Renal cortex interstitium (tissue), 15 donors: ENCODE measurements at places on chromosomes 7 and 10. TPM values are rescaled to one million over a fixed set of nuclear protein-coding genes. Genes with fewer than 3 reads are reported as not detected.

- no peak for DNase-seq
These were observed 56.0 kb upstream of the GLI3 start for GRCh38 chr7:42292991-42293521.

GRCh38 chr7:128887169-128888038 is 23.1 kb downstream of the KCP start:
- DNase-seq, result no peak

- DNase-seq, result no peak
These were observed 23.5 kb downstream of the TMEM273 start for GRCh38 chr10:49164559-49165188.

Gene CNTNAP2
- 25.6 TPM for polyA plus RNA-seq

- DNase-seq, result no peak
These were observed 206.8 kb downstream of the GRID1 start for GRCh38 chr10:86159797-86160196.

Gene PHKG1
- polyA plus RNA-seq, result 0.90 TPM

DNA sequence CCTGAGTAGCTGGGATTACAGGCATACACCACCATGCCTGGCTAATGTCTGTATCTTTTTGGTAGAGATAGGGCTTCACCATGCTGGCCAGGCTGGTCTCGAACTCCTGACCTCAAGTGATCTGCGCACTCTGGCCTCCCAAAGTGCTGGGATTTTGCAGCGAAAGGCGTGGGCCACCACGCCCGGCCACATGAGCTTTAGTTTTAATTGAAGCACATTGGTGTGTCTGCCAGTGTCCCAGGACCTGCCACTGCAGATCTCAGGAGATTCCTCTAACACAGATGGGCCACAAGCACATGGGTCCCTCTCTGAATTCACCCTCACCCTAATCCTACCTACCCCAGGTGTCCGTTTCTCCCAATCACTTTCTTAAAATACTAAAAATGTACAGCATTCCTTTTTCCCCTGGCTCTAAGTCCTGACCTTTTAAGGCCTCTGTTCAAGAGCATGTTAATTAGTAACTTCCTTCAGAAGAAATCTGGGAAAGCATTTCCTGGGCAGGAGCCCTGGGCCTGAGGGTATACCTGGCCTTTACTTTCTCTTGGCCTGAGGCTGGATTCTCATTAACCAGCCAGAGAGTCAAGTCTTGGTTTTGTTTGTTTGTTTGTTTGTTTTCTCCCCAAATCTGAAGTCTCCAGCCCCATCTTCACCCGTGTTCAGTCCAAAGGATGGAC is 82.6 kb downstream of the PRPF18 start:
- DNase-seq, result no peak

Gene EPO
- polyA plus RNA-seq, result 0.14 TPM

Gene TFEC
- polyA plus RNA-seq, result 25.3 TPM

GRCh38 chr7:117225536-117225935 is 97.3 kb downstream of the WNT2 start:
- no peak for DNase-seq

GRCh38 chr10:86046845-86047460 is 319.6 kb downstream of the GRID1 start:
- DNase-seq, result no peak

- no peak for DNase-seq
These were observed 170.8 kb upstream of the HABP2 start for GRCh38 chr10:113381981-113382509.

Gene HOXA10
- 140 TPM for polyA plus RNA-seq

DNA sequence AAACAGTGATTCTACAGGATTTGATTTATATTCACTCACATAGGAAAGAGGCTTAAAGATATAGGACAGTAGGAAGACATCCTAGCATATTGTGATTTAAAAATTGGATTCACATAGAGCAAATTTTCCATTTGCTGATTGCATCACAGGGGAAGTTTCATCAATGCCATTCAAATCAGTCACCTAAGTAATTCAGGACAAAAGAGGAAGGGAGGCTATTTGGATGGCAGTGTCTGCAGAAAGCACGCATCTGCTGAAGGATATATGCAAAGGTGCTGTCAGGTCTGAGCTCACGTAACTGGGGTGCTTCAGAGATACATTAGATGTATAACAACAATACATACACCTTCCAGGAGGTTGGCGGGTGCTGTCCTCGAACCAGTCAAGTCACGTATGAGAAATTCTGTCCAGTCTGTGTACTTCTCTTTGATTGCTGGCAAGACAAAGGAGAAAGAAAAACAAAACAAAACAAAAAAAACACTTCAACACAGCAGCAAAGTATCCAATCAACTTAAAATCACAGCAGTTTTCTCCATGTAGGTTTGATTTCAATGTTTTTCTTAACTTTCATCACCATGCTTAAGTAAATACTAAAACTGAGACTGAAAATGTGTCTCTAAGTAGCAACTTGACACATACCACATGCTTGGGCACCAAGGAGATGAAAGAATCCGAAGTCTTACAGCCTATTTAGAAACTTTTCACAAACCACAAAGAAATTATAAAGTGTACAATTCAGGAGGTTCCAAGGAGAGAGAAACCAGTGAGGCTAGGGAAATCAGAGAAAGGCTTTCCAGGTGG is 125.1 kb downstream of the SFMBT2 start:
- no peak for DNase-seq

Gene TFR2
- 1.1 TPM for polyA plus RNA-seq

- DNase-seq, result no peak
These were observed 3.2 kb upstream of the IGFBP3 start for GRCh38 chr7:45924283-45924682.

DNA sequence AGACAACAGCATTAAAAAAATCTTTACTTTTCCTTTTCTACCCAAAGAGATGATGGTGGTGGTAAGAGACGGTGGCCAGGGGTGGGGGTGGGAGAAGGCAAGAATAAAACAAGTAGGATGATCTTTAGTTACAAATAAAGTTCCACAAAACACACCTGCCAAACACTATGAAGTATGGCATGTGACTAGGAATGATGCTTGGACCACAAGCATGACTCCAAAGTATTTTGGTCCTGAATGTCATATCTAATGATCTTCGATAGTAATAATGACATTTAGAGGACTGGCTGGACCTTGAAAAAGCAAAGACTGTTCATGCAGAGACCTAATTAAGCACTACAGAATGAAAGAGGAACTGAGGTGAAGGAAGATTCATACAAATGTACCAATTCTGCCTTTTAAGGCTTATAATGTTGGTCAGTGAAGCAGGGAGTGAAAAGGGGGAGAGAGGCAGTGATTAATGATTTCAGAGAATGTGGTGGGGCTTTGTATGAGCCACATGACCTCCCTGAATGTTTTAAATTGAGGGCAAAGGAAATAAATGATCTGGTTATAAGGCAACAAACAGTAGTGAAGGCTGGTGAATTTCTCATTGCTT is 29.6 kb upstream of the DKK1 start:
- no peak for DNase-seq

GRCh38 chr7:91248996-91249395 is 15.2 kb upstream of the FZD1 start:
- DNase-seq, result no peak

Gene TNRC18
- polyA plus RNA-seq, result 134 TPM

GRCh38 chr7:28937103-28937502 is 21.0 kb downstream of the TRIL start:
- DNase-seq, result no peak

GRCh38 chr7:95205665-95206225 is 118.6 kb downstream of the PON1 start:
- DNase-seq, result no peak

DNA sequence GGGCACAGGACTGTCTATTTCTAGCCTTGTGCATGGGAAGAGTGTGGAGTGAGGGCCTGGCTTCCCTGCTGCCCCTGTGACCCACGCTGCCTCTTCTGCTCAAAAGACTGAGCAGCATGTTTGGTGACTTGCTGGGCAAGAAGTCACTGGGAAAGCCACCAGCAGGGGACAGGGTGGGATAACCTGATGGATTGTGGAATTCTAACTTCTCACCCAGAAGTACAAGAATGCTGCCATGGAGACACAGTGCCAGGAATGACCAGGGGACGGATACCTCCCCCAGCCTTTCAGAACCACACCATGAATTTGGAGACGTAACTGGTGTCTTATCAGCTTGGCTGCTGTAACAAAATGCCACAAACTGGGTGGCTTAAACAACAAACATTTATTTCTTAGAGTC is 28.4 kb downstream of the GALNTL5 start:
- DNase-seq, result no peak

GRCh38 chr7:115260381-115260780 is 338.5 kb downstream of the MDFIC start:
- no peak for DNase-seq

Gene AFAP1L2
- polyA plus RNA-seq, result 33.0 TPM

Gene SLIT1
- 7.6 TPM for polyA plus RNA-seq

DNA sequence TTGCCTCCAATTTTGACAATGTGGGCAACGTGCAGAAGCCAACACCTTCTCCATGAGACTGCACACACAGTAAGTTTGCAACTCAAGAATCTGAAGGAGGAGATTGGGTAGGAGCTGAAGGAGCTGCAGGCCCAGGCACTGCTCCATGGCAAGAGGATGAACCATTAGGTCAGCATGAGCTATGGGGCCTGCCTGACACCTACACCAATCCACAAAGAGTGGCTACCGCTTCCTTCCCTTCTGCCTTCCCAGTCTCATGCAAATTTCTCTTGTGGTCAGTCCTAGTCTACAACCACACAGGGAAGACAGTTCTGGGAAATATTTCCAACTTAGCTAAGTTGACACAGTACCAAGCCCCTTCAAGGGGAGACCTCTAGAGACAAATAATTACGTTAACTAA is 142.0 kb upstream of the ADO start:
- no peak for DNase-seq

Gene TMEM213
- polyA plus RNA-seq, result 35.2 TPM

DNA sequence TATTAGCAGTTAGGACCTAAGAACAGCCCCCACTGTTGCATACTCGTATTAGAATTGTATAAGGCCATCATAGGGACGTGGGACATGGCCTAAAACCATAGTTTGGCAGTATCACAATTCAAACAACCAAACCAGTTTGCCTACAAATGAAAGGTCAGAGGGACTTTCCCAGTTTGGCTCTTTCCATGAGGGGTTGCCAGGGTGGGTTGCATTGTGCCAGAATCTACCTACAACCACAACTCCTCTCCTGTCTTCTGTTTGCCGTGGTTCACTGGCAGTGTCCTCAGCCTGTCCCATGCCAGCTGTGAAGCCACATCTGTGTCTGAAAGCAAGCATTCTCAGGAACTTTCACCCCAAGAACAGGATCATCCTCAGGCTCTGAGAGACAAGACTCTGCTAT is 44.5 kb downstream of the PIK3AP1 start:
- DNase-seq, result no peak

Gene TRIM74
- polyA plus RNA-seq, result 1.3 TPM

Gene PPIF
- polyA plus RNA-seq, result 56.9 TPM

- DNase-seq, result no peak
These were observed 32.1 kb downstream of the TMEM60 start for GRCh38 chr7:77765906-77766800.

- DNase-seq, result peak; percentile 43
These were observed 651 bp downstream of the MYO3A start for GRCh38 chr10:25934621-25935139.

GRCh38 chr7:159034988-159035387 is 109.7 kb downstream of the VIPR2 start:
- DNase-seq, result no peak

GRCh38 chr7:47967123-47967522 is 12.3 kb downstream of the HUS1 start:
- DNase-seq, result no peak

DNA sequence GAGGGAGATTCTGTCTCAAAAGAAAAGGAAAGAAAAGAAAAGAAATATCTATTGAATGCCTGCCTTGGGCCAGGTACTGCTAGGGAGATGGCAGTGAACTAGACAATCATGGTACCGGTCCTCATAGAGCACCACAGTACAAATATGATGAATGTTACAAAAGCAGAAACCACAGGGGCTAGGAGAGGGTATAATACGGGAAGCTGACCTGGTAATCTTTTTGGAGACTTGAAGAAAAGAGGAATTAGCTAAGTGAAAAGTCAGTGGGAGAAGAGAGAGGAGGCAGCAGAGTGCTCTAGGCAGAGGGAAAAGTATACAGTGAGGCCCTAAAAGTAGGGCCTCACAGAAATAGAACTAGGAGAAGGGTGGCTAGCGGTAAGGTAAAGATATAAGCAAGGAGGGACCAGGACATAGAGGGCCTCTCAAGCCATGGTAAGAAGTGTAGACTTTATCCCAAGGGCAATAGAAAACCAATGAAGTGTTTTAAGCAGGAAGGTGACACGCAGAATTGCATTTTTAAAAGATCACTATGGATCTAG is 42.8 kb upstream of the WNT8B start:
- no peak for DNase-seq

GRCh38 chr10:95655571-95656290 is 780 bp downstream of the ALDH18A1 start:
- no peak for DNase-seq

GRCh38 chr7:86978808-86979506 is 80.5 kb downstream of the ELAPOR2 start:
- DNase-seq, result no peak

Gene DPYSL4
- 15.0 TPM for polyA plus RNA-seq

- no peak for DNase-seq
These were observed 91.4 kb upstream of the NEBL start for GRCh38 chr10:20988357-20988983.

- no peak for DNase-seq
These were observed 23.1 kb downstream of the KDM7A start for GRCh38 chr7:140153666-140154161.

DNA sequence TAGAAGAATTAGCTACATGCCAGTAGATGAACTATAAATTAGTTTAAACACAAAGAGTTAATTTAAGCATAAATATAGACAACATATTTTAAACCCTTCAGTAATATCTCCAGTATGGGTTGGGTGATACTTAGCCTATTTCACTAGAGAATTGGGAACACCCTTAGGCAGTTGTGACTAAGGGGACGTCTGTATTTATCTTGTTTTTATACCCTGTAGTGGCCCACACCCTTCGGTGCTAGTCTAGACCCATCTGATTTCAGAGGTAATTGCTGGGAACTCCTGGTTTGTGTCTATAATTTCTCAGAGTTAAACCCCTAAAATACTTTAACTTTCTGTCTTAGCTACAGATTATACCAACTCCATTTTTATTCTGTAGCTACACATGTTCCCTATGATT is 11.5 kb upstream of the STEAP4 start:
- DNase-seq, result no peak

Gene SYT15
- polyA plus RNA-seq, result 12.6 TPM

Gene RNF32
- 2.9 TPM for polyA plus RNA-seq

- no peak for DNase-seq
These were observed 26.8 kb upstream of the CACUL1 start for GRCh38 chr10:118781541-118781940.

DNA sequence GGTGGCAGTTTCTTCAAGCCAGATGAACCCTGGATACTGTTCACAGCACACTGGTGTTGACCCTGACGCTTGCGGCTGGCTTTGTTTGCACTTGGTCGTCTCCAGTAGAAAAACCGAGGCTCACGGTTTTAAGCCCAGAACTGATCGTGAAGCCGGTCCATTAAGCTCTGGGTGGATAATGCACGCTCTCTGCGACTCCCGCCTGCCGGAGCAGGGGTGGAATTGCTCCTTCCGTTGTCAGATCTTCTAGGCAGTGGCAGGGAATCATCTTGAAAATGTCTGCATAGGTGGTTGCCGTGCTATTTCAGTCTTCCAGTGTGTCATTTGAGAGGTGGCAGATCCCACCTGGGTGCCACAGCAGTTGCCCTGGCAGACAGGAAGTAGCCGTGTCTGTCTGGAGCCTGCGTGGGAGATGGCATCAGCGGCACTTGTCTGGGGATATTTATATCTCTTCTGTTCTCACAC is 35.9 kb upstream of the AP5Z1 start:
- DNase-seq, result no peak
